Keratinocyte (primary cell): ENCODE measurements at places on chromosomes 3 and 15. TPM values are rescaled to one million over a fixed set of nuclear protein-coding genes. Genes with fewer than 3 reads are reported as not detected.

- H3K27ac ChIP-seq = no peak overlapping the region
- no peaks in the 10 kb centered on the region for H3K4me1 ChIP-seq
- H3K4me3 ChIP-seq = no peak overlapping the region
- DNase-seq = no peak
- H3K27me3 ChIP-seq = no peaks in the 10 kb centered on the region
- no peaks in the 10 kb centered on the region for H3K36me3 ChIP-seq
These were observed 436.8 kb upstream of the CNTN4 start for GRCh38 chr3:1661839-1662238.

GRCh38 chr15:37015451-37015850 is 84.9 kb downstream of the MEIS2 start:
- no peaks in the 10 kb centered on the region for H3K36me3 ChIP-seq
- no peaks in the 10 kb centered on the region for H3K27me3 ChIP-seq
- H3K4me3 ChIP-seq = no peak overlapping the region
- no peak overlapping the region for H3K27ac ChIP-seq
- DNase-seq = no peak

Gene TNFAIP8L3
- polyA plus RNA-seq = 0.51 to 0.85 TPM (median 0.52 TPM) in 3 replicates

Gene ZSCAN2
- 3.7 to 4.6 TPM (median 3.7 TPM) in 3 replicates for polyA plus RNA-seq
